ENCODE measurements at places on chromosomes 1 and 21. TPM values are rescaled to one million over a fixed set of nuclear protein-coding genes. Genes with fewer than 3 reads are reported as not detected.

The FCRL1 gene
- not detected for total RNA-seq

The SERPINC1 gene
- 0.22 TPM for total RNA-seq

The HTR1D gene
- total RNA-seq = not detected

The NID1 gene
- 27.4 TPM for total RNA-seq

The CD101 gene
- 2.3 TPM for total RNA-seq

The KCTD3 gene
- 65.6 TPM for total RNA-seq

The DTL gene
- total RNA-seq = 82.1 TPM

DNA sequence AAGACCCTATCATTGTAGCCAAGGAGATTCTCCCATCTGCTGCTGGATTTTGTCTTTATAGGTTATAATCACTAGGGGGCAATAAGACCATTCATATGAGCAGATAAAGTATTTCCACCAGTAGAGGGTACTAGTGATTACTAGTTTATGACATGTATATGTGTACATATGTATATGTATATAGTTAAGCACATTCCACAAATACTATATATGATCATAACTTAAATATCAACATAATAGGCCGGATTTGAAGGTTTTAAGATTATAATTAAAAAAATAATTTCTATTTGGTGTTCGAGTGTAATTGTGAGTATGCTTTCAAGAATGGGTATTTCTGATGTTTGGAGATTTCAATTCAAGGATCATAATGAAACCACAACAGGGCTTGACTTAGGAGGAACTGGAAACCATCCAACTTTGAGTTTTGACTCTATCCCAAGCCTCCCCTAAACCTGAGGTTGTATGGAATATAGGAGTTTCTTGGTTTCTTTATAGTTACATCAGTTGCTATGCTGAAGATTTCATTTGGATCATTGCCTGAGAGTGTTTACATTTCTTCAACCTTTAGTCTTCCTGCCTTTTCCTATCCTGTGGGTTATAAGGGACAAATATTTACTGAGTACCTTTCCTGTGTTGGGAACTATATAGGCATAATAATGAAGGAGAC is 16.9 kb downstream of the TCEANC2 start:
- peak; percentile 59 for DNase-seq
- no peaks in the 10 kb centered on the region for H3K27me3 ChIP-seq
- H3K27ac ChIP-seq = peak overlapping the region; percentile 37

GRCh38 chr1:219189952-219190351 is 16.3 kb downstream of the LYPLAL1 start:
- H3K4me1 ChIP-seq = no peaks in the 10 kb centered on the region
- no peak for DNase-seq
- H3K27me3 ChIP-seq = no peaks in the 10 kb centered on the region

- no peak overlapping the region for H3K4me3 ChIP-seq
- H3K4me1 ChIP-seq = no peaks in the 10 kb centered on the region
- H3K27ac ChIP-seq = no peak overlapping the region
- peaks cover 50% of the 10 kb centered on the region for H3K27me3 ChIP-seq
Observed at GRCh38 chr1:2535981-2536380, 5.9 kb upstream of the HES5 start.

DNA sequence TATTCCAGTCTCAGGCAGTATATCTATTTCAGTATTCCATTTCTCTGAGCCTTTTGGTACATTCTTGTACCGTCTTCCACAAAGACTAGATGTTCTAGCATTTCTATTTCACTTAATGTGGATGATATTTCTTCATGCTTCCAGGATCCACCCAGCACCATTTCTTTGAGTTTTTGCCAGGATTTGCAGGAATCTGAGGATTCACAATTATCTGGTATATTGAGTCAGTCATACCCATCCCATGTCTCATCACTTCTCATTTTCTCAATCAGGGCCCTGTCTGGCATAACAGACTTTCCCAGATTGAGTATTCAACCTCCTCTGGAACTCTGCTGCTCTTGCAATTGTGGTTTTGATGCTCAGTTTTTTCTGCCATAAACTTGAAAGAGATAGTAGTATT is 20.9 kb upstream of the COL11A1 start:
- no peak overlapping the region for H3K4me3 ChIP-seq
- H3K36me3 ChIP-seq = no peaks in the 10 kb centered on the region
- H3K27ac ChIP-seq = no peak overlapping the region
- DNase-seq = no peak
- no peaks in the 10 kb centered on the region for H3K27me3 ChIP-seq

DNA sequence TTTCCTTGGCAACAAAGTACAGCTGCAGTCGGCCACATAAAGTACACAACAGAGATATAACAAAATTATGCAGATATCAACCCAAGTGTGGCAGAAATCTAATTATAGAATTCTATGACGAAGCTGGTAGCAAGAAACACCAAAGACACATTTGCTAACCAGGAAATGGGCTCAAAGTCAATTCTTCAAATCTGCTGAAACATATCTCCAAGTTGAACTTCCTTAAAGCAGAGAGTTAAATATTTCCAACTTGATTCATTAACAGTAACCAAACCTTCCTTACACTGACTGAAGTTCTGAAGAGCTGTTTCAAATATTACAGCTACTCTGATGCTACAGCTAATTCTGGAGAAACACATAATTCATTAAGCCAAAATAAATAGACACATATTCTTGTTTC is 67.6 kb upstream of the SDC3 start:
- H3K27ac ChIP-seq = no peak overlapping the region
- no peak for DNase-seq
- H3K4me1 ChIP-seq = peaks cover 25% of the 10 kb centered on the region
- no peaks in the 10 kb centered on the region for H3K27me3 ChIP-seq

- no peak for DNase-seq
- H3K27me3 ChIP-seq = no peaks in the 10 kb centered on the region
- H3K36me3 ChIP-seq = peaks cover 14% of the 10 kb centered on the region
- H3K27ac ChIP-seq = no peak overlapping the region
- H3K4me1 ChIP-seq = peaks cover 4% of the 10 kb centered on the region
Observed at GRCh38 chr1:39877980-39878956, 5.0 kb downstream of the TRIT1 start.

All from SJCRH30 (cell line).